Hepatocyte (in vitro differentiated cells): ENCODE measurements at places on chromosomes 3 and 15.

DNA sequence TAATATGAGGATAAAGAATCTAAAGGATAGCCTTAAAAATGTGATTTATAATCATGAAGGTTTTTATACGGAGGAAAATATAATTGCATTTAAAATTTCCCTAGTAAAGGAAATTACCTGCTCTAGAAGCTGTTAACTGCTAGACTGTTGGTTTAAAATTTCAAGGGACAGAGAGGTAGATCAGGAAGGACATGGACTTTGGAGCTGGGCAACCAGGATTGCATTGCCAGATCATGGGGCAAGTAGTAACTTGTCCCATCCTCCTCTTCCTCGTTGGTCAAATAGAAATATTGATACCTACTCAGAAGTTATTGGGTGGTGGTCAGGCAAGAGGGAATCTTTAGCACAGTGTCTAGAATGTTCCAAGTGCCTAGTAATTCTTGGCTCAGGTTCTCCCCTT, 525.1 kb downstream of the MFSD1 start:
- DNase-seq, result no peak

DNA sequence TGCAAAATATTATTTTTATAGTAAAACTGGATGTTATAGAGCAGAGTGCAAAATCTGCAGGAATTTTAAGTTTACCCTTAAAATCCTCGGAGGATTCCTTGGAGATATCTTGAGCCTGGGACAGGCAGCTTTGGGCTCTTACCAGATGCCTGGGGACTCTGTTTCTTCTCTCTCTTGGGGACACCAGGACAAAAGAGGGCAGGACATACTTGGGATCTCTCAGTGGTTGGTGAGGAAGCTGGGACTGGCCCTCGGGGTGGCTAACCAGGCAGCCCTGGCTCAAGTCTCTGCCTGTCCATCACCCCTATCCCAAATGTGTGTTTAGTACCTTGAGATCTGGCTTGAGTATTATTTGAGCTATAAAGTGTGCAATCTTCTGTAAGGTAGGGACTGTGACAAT, 38.6 kb downstream of the TKT start:
- DNase-seq, result no peak

GRCh38 chr3:53841296-53841695, 4.9 kb downstream of the CHDH start:
- no peak for DNase-seq

- peak; percentile 15 for DNase-seq
Measured at GRCh38 chr3:117016378-117016777, 306.8 kb downstream of the TUSC7 start.

GRCh38 chr15:49096090-49096750, 50.0 kb upstream of the SECISBP2L start:
- DNase-seq, result peak; percentile 12

- no peak for DNase-seq
Measured at GRCh38 chr3:170426240-170426797, 7.7 kb downstream of the CLDN11 start.

GRCh38 chr15:63764124-63764803, 69.5 kb downstream of the HERC1 start:
- DNase-seq, result no peak

DNA sequence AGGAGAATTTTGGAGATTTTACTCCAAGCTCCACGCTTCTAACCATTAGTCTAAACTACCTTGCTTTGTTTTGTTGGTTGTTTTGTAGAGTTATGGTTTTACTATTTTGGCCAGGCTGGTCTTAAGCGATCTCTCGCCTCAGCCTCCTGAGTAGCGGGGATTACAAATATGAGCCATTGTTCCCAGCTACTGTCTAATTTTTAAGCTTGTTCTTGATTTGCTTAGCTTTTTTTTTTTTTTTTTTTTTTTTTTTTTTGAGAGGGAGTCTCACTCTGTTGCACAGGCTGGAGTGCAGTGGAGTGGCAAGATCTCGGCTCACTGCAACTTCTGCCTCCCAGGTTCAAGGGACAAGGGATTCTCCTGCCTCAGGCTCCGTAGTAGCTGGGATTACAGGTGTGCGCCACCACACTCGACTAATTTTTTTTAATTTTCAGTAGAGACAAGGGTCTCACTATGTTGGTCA, 28.5 kb downstream of the EFCAB12 start:
- DNase-seq, result no peak

GRCh38 chr3:10416730-10417300, 88.6 kb downstream of the ATP2B2 start:
- no peak for DNase-seq

DNA sequence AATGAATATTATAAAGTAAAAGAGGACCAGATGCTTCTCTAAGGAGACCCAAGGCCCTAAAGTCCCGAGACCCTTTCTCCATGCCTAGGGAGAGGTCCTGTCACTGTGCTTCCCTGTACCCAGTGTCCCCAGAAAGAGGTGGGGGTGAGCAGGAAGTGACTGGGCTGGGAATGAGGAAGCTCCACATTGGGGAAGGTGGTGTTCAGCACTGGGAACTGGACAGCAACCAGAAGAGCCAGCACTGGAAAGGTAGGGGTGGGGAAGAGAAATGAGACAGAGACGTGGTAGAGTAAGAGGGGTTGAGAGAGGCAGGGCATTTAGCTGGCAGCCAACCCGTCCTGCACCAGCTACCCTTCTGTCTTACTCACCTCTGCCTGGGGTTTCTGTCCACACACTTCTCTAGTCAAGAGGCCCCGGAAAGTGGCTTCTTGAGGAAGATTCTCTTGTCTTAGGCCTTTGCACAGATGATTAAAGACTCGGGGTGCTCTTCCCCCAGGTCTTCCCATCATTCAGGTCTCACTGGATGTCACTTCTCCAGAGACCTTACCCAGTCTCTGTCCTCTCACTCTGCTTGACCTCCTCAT, 12.2 kb downstream of the RRP9 start:
- no peak for DNase-seq

DNA sequence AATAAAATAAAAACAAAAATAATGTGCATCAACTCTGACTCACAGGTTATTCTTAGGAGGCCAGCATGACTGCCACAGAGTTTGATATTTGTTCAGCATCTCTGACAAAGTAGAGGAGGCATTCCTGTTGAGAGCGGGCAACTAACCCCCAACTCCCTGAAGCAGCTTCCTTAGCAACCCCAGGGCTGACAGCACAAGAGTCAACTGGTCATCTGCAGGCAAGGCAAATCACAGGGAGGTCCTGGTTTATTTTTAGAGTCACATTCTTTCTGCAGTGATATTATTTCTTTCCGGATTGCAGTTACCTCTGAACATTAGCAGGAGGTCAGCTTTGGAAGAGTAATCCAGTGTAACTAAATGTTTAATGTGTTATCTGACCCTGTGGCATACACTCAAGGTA, 273.0 kb downstream of the PLCL2 start:
- DNase-seq, result no peak

GRCh38 chr3:63228677-63229076, 49.4 kb upstream of the SYNPR start:
- DNase-seq, result peak; percentile 58

GRCh38 chr3:177778633-177779032, 581.4 kb upstream of the TBL1XR1 start:
- no peak for DNase-seq

GRCh38 chr3:151155409-151156128, 47.4 kb downstream of the GPR171 start:
- DNase-seq, result no peak

DNA sequence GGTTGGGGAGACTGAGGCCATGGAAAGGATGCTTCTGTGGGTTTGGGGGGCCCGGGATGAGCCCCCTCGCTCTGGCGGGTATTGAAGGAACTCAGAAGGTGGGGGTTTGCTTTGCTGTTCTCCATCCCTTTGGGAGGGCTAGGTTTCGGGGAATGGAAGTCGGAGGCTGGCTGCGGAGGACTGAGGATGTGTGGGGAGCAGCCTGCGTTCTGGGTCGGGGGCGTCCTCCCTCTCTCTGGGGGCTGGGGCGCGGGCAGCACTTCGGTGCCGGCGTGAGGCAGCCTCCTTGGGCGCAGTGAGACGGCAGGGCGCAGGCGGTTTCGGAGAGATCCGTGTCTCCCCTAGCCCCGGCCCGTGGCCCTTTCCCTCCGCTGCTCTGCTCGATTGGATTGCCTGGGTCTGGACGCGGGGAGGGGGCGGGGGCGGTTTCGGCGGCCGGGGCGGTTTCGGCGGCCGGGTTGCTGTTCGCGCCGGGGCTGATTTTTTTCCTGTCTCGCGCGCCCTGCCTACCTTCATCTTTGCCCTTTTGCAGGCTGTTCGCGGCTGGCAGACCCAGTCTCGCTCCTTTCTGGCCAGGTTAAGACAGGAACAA, 1.4 kb downstream of the PTPRG start:
- peak; percentile 44 for DNase-seq

- DNase-seq, result no peak
Measured at GRCh38 chr3:6301626-6302025, 559.3 kb upstream of the GRM7 start.

DNA sequence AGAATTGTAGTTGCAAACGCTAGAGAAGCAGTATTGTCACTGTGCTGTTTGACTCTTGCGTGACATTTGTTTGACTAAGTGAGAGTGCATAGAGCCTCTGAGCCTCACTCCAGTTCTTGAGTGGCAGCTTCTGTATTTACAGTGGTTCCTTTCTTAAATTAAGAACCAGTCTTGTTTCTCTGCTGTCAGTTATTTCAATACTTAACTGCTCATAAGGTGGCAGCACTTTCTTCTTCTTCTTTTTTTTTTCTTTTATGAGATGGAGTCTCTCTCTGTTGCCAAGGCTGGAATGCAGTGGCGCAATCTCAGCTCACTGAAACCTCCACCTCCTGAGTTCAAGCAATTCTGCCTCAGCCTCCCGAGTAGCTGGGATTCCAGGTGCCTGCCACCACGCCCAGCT, 372.1 kb downstream of the LPP start:
- no peak for DNase-seq

DNA sequence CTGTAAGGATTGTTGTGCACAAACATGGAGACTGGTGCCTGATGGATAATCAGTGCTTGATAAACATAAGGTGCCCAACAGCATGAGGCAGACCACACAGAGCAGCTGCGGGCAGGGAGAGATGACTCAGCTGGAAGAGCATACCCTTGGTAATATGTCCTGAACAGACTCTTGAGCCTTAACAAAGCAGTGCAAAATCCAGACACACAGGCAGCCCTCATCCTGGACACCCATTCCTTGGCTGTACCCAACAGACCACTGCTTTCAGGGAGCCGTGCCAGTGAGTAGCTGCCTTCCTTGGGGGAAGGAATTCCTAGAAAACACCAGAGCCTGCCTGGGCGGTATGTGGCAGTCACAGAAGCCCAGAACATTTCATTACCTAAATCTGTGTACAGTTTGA, 156.2 kb downstream of the CLSTN2 start:
- DNase-seq, result peak; percentile 11

- DNase-seq, result no peak
Measured at GRCh38 chr15:101244036-101244781, 7.6 kb downstream of the CHSY1 start.

DNA sequence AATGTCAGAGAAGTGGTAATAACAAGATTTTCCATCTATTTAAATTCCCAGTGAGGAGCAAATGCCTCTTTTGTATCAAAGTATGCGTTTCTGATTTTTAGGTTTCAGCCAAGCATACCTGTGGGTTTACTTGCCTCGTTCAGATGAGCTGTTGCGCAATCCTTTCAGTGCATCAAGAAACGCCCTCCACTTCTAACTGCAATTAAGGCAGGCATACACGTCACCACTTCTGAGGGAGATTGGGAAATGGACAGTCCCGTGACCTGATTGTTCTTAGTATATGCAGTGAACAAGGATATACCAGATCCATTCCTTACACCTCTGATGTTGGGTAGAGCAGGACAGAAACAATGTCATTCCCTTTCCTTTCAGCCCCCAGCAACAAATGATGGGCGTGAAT, 219.0 kb downstream of the ITPR1 start:
- peak; percentile 91 for DNase-seq

- no peak for DNase-seq
Measured at GRCh38 chr15:27608248-27608647, 490.9 kb downstream of the OCA2 start.

GRCh38 chr3:12773030-12773709, 14.1 kb upstream of the TMEM40 start:
- DNase-seq, result no peak

DNA sequence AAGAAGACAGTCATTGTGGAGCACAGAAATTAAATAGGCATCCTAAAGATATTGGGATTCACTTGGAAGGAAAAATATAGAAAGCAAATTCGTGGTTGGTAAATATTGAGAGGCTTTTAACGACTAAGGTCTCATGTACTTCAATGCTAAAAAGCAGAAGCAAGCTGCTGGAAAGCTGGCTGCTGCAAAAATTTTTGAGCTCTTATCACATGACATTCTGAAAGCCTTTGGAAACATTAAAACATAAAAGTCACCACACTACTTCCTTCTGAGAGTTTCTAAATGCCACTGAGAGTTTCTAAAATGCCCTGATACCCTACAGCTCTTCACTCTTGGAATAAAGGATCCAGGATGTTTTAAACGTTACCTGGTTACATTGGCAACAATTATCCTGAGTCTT, 39.0 kb upstream of the CBLB start:
- no peak for DNase-seq

- DNase-seq, result no peak
Measured at GRCh38 chr3:197523526-197523925, 32.2 kb downstream of the BDH1 start.

DNA sequence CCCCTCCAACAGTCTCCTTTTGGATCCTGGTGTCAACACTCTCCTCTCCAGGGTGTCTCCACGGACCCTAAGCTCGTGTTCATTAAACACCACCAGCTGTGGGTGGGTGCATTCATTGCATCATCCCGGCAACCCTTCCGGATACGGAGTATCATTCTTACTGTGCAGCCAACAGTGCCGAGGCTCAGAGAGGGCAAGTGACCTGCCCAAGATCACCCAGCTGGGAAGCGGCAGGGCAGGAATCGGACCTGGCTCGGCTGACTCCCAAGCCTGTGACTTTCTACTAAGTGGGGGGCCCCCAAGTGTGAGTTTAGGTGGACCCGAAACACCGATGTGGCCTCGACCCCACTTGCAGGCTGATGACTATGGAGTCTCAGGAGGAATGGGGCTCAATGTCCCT, 20.4 kb downstream of the H1-8 start:
- no peak for DNase-seq

- no peak for DNase-seq
Measured at GRCh38 chr3:196875258-196875657, 7.5 kb downstream of the SENP5 start.

GRCh38 chr3:148036331-148036876, 627.2 kb downstream of the ZIC1 start:
- DNase-seq, result no peak

GRCh38 chr3:126268866-126269265, 88.3 kb downstream of the KLF15 start:
- no peak for DNase-seq

- DNase-seq, result no peak
Measured at GRCh38 chr15:40240619-40241221, 1.9 kb downstream of the PAK6 start.

- no peak for DNase-seq
Measured at GRCh38 chr3:144662729-144663128, 691.1 kb downstream of the DIPK2A start.

DNA sequence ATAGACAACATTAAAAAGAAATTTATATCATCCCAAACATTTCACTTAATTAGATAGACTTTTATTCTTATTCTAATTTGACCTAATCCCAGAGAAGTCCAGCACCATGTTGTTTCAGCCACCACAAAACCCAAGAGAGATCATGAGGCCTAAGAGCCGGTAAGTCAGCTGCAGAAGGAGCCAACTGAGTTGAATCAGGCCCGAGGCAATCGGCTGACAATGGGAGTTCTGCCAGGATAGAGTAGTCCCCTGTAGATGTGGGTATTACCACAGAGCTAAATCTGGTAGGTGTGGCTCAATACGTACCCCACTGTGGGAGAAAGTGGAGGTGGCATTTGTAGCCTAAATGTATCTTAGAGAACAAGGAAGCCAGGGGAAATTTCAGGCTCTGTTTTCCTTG, 49.7 kb upstream of the UMPS start:
- DNase-seq, result no peak

- DNase-seq, result no peak
Measured at GRCh38 chr3:17151598-17152373, 267.0 kb downstream of the PLCL2 start.
